ENCODE measurements at places on chromosomes 1 and 21.

GRCh38 chr21:42596657-42597056, 56.8 kb upstream of the PDE9A start:
- no peak for DNase-seq

DNA sequence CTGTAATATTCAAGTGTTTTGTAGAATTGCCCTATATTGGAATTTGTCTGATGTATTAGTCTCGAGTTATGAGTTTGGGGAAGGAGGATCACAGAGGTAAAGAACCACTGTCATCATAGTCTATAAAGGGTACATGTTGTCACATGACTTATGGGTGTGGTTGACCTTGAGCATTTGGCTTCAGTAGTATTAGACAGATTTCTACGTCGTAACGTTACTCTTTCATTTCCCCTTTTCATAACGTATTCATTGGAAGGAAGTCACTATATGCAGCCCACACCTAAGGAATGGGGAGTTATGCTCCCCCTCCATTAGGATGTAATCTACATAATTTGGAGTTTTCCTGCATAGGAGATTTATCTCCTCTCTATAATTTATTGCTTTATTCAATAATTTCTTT, 110.1 kb upstream of the VAV3 start:
- DNase-seq = no peak

DNA sequence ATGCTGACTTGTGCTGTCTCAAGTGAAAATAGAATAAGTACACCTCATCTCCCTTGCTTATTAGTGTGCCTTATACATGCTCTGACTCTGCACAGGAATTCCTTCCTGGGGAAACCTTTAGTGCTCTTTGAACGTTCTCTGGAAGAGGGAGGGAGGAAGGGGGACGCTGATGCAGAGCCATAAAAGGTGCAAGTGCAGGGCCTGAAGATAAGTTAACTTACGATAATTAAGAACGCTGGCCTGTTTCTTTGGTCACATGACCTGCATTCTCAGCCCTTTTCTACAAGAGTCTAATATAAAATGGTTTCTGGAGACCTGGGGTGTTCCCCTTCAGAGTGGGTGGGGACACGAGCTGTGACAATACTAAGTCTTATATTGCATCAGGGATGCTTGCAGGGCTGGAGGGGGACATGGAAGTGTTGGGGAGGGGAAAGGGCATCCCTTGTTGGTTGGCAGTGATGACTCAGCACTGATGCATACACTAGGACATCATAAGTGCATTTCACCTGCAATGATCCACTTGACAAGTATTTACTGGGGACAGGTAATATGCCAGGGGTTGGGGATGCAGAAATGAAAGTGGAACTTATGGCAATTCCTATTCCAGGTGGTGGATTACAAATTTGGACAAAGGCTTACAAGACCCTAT, 26.3 kb upstream of the KIAA0040 start:
- no peak for DNase-seq

GRCh38 chr1:6517435-6517851, 26.0 kb upstream of the PLEKHG5 start:
- DNase-seq = no peak

DNA sequence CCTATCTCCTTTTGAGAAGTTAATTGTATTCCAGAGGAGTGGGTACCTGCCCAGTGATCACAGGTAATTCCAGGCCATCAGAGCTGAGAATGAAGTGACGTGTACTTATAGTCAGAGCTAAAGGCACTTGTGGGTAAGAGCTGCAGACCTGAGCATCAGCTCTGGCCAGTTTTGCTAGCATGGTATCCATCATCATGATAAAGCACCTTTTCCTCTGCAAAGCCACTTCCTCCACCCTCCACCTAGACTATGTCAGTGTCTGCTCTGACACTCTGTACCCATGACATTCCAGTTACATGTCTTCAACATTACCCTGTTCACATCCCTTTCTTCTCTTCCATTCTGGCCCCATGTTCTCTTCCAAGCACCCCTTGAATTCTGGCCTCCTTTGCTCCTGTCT, 157.3 kb downstream of the GRIK3 start:
- no peak for DNase-seq
